ENCODE measurements at places on chromosomes 11 and 22.

GRCh38 chr22:46596032-46596441 is 24.1 kb upstream of the GRAMD4 start:
- DNase-seq, result no peak

DNA sequence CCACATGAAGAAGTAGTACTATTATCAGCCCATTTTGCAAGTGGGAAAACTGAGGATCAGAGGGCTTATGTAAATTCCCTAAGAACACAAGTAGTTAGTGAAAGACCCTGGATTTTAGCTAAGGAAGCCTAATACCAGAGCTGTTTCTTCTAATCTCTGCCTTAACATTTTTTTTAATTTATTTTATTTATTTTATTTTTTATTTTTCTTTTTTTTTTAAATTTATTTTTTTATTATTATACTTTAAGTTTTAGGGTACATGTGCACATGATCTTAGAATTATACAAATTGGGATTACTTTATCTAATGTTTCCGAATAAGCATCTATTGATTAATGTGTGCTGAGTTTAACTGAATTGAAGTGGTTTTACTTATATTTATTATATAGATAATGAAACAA is 1015.3 kb downstream of the LRRC4C start:
- no peak for DNase-seq

- no peak for DNase-seq
These were observed 77.8 kb downstream of the CDKN1C start for GRCh38 chr11:2807801-2808241.

GRCh38 chr11:61460474-61460881 is 30.6 kb downstream of the SDHAF2 start:
- no peak for DNase-seq

DNA sequence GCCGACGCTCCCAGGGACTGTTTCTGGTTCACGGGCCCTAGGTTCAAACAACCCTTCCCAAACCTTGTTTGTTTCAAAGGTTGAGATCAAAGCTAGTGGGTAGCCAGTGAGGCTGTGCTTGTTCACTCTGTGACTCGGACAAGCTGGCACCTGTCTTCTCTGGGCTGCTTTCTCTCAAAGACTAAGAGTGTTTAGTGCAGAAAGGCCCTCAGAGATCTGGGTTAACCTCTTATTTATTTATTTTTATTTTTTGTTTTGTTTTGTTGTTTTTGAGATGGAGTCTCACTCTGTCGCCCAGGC is 13.0 kb upstream of the MALAT1 start:
- DNase-seq, result no peak
